GM12878 (cell line): ENCODE measurements at places on chromosomes 3 and 15. TPM values are rescaled to one million over a fixed set of nuclear protein-coding genes. Genes with fewer than 3 reads are reported as not detected.

GPR62 gene
- polyA plus RNA-seq, result not detected in 2 replicates

DUOX2 gene
- polyA plus RNA-seq, result not detected in 2 replicates

GOLIM4 gene
- polyA plus RNA-seq, result 25.9 and 26.6 TPM in 2 replicates

GHSR gene
- polyA plus RNA-seq, result not detected in 2 replicates

LTK gene
- polyA plus RNA-seq, result 0.11 and 0.21 TPM in 2 replicates

BUB1B gene
- 72.2 and 75.6 TPM in 2 replicates for polyA plus RNA-seq

DNA sequence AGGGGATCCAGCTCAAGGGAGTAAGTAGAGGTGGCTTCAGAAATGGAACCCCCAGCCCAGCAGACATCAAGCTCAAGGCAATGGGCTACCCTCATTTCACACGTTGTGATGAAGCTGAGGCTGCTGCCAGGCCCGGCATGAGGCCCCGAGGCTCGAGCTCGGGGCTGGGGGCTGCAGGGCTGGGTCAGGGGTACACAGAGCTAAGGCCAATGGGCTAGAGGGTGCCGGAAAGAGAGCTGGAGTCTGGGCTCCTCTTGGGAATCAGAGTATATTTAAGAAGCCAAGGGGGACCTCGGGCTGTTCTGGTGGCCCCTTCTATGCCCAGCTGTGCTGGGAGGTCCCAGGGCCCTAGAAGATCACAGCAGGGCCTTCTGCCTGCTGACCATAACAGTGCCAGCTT is 7.4 kb downstream of the PRSS50 start:
- no peak for DNase-seq
- H3K4me1 ChIP-seq, result peaks cover 16% of the 10 kb centered on the region
- H3K36me3 ChIP-seq, result no peaks in the 10 kb centered on the region
- no peak overlapping the region for H3K27ac ChIP-seq
- H3K4me3 ChIP-seq, result no peak overlapping the region

DNA sequence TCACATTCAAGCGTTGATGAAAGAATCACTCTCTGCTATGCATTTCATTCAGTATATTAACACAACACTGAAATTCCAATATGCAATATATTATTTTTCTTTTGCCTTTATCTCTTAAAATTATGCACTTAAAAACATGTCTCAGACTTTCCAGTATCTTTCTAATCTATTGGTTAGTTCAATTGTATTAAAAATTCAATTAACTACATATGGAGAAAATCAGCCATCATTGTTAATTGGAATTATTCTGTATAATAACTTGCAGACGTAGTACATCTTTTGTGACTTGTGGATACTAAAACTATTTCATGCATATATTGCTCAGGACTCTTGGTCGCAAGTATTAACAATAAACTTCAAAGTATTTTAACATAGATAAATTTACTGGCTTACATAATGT is 715.6 kb downstream of the GRM7 start:
- no peaks in the 10 kb centered on the region for H3K27me3 ChIP-seq
- no peaks in the 10 kb centered on the region for H3K36me3 ChIP-seq
- no peak overlapping the region for H3K4me3 ChIP-seq
- no peak for DNase-seq
- H3K27ac ChIP-seq, result no peak overlapping the region

- H3K4me1 ChIP-seq, result no peaks in the 10 kb centered on the region; the same call in 1 of the 2 replicates
- H3K4me3 ChIP-seq, result no peak overlapping the region
- H3K36me3 ChIP-seq, result no peaks in the 10 kb centered on the region
- DNase-seq, result no peak
- H3K27me3 ChIP-seq, result no peaks in the 10 kb centered on the region
- H3K27ac ChIP-seq, result no peak overlapping the region
Observed at GRCh38 chr3:30665539-30665938, 59.1 kb downstream of the TGFBR2 start.

- no peak overlapping the region for H3K4me3 ChIP-seq
- H3K36me3 ChIP-seq, result peaks cover 3% of the 10 kb centered on the region
- H3K27ac ChIP-seq, result no peak overlapping the region
- no peaks in the 10 kb centered on the region for H3K4me1 ChIP-seq
- no peaks in the 10 kb centered on the region for H3K27me3 ChIP-seq
Observed at GRCh38 chr3:58164199-58164879, 46.4 kb downstream of the DNASE1L3 start.

- H3K4me3 ChIP-seq, result no peak overlapping the region
- H3K36me3 ChIP-seq, result no peaks in the 10 kb centered on the region
- H3K27ac ChIP-seq, result no peak overlapping the region
- H3K27me3 ChIP-seq, result no peaks in the 10 kb centered on the region
- DNase-seq, result no peak
- H3K4me1 ChIP-seq, result no peaks in the 10 kb centered on the region
Observed at GRCh38 chr3:134228479-134228878, 22.2 kb downstream of the RYK start.

DNA sequence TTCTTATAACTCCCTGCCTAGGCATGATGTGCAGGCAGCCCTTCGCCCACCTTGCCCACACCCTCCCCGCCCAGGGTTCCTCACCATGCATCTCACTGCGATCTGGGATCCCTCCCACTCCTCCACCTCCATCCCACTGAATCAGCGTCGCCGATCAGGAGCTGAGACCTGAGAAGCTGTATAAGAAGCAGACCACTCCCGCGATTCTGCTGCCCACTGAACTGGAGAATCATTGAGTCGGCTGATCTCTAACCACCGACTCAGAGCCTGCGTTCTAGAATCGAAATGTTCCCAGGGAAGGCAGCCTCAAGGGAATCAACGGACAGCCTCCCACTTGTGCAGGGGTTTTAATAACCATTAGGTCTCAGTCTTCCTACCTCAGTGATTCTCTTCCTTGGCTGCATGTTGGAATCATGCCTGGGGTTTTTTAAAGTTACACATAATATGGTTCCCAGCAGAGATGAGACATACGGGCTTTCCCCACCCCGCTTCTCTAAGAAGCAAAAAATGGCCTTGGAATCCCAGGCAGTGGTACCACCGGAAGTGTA is 60.2 kb downstream of the TMEM44 start:
- H3K36me3 ChIP-seq, result no peaks in the 10 kb centered on the region

GRCh38 chr3:29279806-29280205 is 1.1 kb upstream of the RBMS3 start:
- H3K27ac ChIP-seq, result no peak overlapping the region
- DNase-seq, result no peak
- peaks cover 4% of the 10 kb centered on the region for H3K4me1 ChIP-seq
- H3K27me3 ChIP-seq, result no peaks in the 10 kb centered on the region

DNA sequence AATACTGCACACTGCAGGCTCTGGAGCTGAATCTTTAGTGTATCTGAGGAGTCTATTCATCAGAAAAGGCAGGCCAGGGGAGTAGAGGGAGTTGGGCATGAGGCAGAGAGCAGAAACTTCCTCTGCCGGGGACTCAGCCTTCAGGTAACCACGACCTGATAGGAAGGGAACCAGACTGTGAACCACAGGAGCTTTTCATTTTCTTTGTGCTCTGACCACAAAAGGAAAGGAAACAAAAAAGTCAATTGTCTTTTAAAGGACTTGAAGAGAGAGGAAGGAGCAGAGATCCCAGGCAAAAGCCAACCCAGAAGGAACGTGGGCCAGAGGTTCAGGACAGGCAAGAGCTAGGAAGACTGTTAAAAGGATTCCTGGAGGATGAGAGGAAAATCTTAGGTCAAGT is 573.3 kb downstream of the EPHB1 start:
- H3K27me3 ChIP-seq, result no peaks in the 10 kb centered on the region
- no peak overlapping the region for H3K27ac ChIP-seq
- no peak overlapping the region for H3K4me3 ChIP-seq

- H3K36me3 ChIP-seq, result no peaks in the 10 kb centered on the region
- no peak for DNase-seq
- no peak overlapping the region for H3K4me3 ChIP-seq
- H3K4me1 ChIP-seq, result no peaks in the 10 kb centered on the region
- no peak overlapping the region for H3K27ac ChIP-seq
Observed at GRCh38 chr3:123657568-123657967, 72.7 kb upstream of the HACD2 start.

- H3K27me3 ChIP-seq, result no peaks in the 10 kb centered on the region
- DNase-seq, result no peak
- H3K4me3 ChIP-seq, result no peak overlapping the region
- H3K36me3 ChIP-seq, result no peaks in the 10 kb centered on the region
- no peak overlapping the region for H3K27ac ChIP-seq
- H3K4me1 ChIP-seq, result no peaks in the 10 kb centered on the region
Observed at GRCh38 chr3:195176776-195177175, 94.2 kb downstream of the XXYLT1 start.

- no peak overlapping the region for H3K27ac ChIP-seq
- no peak for DNase-seq
- no peaks in the 10 kb centered on the region for H3K4me1 ChIP-seq
- no peaks in the 10 kb centered on the region for H3K27me3 ChIP-seq
Observed at GRCh38 chr3:136152176-136152843, 43.8 kb downstream of the MSL2 start.
